ENCODE measurements at places on chromosomes 11 and 22. TPM values are rescaled to one million over a fixed set of nuclear protein-coding genes. Genes with fewer than 3 reads are reported as not detected.

- DNase-seq = peak; percentile 29
These were observed 20.0 kb downstream of the POLR3H start for GRCh38 chr22:41524251-41524661.

- no peak for DNase-seq
These were observed 150.9 kb upstream of the TTC12 start for GRCh38 chr11:113163291-113164030.

DNA sequence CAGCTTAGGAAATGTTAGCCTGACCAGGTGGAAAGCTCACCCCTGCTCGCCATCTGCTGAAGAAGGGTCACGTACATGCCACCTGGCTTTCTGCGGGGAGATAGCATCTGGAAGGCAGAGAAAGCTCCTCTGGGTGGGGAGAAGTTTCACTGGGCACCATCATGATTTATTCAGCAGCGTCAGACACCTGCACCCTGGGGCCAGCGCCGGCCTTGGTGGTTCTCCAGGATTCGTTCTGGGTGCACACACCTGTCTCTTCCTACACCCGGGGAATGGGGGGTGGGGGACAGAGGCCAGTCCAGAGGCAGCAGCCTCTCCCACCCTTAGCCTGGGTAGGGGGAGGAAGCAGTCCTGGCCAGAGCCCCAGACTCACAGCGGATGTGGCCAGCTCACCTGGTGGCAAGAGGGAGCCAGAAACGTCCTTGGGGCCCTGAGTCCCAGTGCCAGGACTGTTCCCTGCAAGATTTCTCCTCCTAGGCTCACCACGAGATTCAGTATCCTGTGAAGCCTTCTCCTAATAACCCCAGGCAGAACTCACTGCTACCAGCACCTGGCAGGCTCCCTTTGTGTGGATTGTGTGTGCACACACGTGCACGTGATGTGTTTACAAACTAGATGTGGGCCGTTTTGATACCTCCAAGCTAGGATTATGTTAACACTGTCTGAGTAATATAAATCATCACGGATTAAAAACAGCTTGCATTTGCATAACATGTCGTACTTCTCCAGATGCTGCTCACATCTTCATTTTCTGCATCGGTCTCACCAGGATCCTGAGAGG lies 17.3 kb upstream of the RASD2 start:
- no peak for DNase-seq

- no peak for DNase-seq
These were observed 35.7 kb downstream of the GAB4 start for GRCh38 chr22:16972311-16972710.

DNA sequence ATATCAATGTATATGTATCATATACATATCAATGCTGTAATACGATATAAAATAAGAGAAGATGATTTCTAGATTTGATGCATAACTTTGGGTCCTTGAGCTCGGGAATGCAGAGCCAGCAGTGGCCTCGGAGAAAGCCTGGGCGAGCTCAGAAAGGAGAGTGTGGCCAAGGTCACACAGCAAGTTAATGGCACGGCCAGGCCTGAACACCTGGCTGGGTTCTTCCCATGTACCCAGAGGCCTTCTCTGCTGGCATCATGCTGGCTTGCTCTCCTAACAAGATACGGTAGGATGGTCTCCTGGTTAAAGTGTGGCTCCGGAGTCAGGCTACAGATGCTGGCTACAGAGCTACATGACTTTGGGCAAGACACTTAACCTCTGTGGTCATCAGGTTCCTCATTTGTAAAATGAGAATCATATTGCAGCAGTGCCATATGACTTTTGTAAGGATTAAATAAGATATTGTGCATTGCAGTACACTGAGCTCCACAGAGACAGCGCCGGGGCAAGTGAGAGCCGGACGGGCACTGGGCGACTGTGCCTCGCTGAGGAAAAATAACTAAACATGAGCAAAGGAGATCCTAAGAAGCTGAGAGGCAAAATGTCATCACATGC lies 29.9 kb downstream of the TPST2 start:
- DNase-seq = no peak

DNA sequence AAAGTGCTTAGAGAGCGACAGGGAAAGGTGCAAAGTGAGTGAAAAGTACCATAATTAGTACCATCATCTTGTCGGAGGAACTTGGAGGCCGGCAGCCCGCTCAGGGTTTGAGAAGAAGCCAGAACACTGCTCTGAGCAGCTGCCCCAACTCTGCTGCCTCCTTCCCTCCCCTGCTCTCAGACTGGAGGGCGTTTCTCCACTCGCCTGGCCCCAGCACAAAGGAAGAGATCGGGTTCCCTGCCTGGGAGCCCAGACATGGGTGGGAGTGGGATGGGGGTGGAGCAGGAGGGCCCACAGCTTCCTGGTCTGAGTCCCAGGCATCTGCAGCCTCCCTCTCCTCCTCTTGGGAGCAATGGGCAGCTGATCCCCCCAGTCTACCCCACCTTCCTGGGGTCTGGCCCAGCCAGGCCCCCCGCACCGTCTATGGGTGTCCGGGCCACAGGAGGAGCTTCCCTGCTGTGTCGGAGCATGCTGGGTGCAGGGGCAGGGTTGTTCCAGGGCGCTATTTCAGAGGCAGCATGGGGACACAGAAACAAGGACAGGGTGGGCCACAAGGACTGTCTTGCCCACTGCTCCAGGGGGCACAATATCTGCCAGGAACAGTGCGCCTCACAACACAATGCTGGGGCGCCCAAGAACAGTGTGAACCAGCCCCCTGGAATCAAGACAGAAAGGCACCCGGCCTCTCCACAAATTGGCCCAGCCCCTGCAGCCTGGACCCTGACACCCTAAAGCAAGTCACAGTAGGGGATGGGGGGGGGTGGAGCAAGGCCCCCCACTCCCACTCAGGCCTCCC lies 4.8 kb downstream of the LIF start:
- DNase-seq = no peak

Gene RASD2
- not detected for total RNA-seq

Gene TRPM5
- not detected for total RNA-seq

Gene SAA4
- not detected for total RNA-seq

Gene RIMBP3B
- not detected for total RNA-seq
